ENCODE measurements at places on chromosomes 11 and 22.

GRCh38 chr11:112179601-112180000 lies 4.3 kb downstream of the BCO2 start:
- no peak for DNase-seq

GRCh38 chr11:83773950-83774880 lies 488.0 kb upstream of the CCDC90B start:
- DNase-seq = no peak

- DNase-seq = no peak
Observed at GRCh38 chr22:41177040-41177621, 28.0 kb upstream of the L3MBTL2 start.

- DNase-seq = no peak
Observed at GRCh38 chr11:58782066-58782465, 50.3 kb upstream of the GLYAT start.

DNA sequence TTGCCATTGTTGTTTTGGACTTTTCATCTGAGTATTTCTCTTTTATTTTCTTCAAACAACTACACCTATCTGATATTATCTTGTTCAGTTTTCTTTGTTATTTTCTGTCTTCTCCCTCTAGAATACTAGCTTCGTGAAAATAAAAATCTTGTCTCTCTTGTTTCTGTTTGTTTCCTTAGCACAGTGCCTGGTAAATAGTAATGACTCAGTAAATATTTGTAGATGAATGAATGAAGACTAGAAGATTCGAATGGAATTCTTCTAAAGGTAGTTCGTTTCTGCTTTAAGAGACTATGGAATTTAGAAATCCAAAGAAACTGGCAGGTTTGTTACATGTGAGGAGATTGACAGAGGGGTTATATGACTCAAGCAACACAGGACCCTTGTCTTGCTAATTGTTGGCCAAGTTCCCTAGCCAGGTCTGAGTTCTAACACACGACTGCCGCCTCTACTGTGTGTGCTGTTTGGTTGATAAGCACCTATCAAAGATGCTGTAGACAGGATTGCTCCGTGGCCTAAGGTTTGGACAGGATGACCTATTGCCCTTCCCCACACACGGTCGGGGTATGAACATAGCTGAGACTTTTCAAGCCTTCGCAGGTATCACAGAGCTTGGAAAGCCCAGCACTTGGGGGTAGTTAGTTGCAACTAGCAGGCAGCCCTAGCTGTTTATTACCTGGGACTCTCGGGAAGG lies 831 bp upstream of the TMEM135 start:
- DNase-seq = no peak

Data from H54 (cell line).